ENCODE measurements at places on chromosomes 2 and 18.

- DNase-seq: no peak
Observed at GRCh38 chr2:98455494-98455976, 10.9 kb downstream of the INPP4A start.

DNA sequence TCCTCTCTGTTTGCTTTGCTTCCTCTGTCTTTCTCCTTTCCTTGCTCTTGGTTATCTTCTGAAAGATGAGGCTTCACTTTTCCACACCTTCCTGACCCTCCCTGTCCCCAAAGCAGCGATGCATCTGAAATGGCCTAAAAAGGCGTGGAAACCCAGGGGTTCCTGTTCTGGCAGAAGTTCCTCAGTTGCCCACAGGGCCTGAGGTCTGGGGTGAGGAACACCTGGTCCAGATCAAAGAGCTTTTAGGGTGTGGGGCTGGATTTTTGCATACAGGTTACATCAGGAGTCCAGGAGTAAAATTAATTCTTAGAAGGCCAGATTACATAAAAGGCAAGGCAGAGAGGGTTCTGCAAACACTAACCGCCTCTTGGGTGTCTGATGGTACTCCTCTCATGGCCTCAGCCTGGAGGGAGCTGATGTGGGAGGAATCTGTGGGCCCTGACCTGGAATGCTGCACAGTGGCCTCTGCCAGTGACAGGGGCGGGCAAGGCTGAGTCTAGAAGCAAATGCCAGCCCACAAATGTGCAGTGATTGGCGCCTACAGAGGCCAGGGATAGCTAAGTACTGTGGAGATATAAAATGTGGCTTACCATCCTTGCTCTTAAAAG, 41.8 kb downstream of the INPP4A start:
- DNase-seq: no peak

DNA sequence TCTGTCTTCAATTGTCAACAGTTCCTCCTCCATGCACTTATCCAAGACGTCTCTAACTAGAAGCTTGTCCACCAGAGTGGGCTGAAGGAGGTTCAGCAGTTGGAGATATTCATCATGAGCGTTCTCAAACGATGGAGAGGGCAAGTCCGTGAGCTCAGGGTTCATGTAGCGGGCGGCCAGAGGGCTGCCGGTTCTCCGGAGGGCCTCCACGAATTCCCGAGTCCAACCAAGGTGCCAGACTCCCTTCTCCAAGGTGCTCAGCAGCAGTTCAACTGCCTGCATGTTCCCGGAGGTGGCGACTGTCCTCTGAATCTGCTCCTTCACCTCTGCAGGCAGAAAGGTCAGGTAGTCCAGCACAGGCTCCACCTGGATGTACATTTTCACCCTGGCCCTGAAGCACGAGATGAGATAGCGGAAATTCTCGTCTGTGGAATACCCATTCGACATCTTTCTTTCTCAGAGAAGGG, 590 bp downstream of the IFIH1 start:
- peak; percentile 27 for DNase-seq

GRCh38 chr2:95113464-95113863, 8.1 kb downstream of the MRPS5 start:
- DNase-seq: no peak

- DNase-seq: no peak
Observed at GRCh38 chr2:180679693-180680092, 300.7 kb upstream of the UBE2E3 start.

- no peak for DNase-seq
Observed at GRCh38 chr18:64444819-64445218, 295.9 kb upstream of the LINC00305 start.

Data from LHCN-M2 (cell line).